ENCODE measurements at places on chromosomes 11 and 22.
A peak's percentile ranks its signal among the peaks of the same experiment; 100 is the strongest.

DNA sequence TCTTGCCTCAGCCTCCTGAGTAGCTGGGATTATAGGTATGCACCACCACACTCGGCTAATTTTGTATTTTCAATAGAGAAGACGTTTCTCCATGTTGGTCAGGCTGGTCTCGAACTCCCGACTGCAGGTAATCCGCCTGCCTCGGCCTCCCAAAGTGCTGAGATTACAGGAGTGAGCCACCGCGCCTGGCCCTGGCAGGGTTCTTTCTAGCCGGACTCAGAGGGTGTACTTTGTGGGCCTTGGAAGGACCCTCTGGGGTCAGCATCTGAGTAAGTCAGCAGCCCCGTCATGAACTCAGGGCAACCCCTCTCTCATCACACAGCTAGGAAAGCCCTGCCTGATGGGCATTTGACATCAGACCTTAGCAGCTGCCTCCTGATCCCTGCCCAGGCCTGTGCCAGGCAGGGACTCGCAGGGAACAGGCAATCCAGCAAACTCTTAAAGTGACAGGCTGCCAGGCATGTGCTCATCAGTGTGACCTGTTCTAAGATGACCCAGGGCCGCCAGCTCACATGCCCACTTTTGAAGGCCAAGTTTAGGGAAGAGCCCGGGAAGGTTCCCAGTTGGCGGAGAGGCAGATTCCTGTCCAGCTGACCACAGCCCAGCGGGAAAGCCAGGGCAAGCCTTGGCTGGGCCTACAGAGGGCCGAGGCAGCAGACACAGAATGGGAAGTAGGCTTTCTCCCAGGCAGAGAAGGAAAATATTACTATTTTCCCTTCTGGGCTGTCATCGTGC lies 92.9 kb downstream of the MORC2 start:
- DNase-seq, result no peak

DNA sequence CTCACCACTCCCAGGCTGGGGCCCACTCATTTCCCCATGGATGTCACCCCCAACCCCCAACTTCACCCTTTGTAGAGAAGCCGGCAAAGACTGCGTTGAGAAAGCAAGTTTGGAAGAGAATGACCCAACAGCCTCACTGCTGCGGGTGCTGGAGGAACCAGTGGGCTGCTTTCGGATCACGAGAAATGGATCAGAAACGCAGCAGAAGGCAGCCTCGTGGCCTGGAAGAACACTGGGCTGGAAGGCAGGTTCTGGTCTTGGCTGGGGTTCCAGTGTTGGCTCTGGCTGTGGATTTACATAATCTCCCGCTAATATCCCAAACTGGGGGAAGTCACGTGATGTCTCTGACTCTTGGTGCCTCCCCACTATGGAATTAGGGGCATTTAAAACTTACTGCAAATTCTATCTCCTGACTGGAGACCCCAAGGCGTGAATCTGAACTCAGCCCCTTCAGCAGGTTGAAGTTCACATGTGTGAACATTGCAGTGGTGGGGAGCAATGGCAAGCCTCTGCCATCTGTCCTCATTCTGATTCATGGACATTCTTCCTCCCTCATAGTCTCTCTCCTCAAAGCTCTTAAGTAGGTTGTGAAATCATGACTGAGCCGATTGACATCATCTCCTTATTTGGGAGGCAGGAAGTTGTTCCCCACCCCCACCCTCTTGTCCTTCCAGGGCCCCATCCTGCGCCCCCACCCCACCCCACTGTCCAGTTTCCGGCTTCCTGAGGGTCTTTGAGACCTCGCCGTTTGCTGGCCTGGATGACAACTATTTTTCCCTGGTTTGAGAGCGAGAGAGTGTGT lies 37.0 kb upstream of the TIMP3 start:
- peak; percentile 61 for DNase-seq

DNA sequence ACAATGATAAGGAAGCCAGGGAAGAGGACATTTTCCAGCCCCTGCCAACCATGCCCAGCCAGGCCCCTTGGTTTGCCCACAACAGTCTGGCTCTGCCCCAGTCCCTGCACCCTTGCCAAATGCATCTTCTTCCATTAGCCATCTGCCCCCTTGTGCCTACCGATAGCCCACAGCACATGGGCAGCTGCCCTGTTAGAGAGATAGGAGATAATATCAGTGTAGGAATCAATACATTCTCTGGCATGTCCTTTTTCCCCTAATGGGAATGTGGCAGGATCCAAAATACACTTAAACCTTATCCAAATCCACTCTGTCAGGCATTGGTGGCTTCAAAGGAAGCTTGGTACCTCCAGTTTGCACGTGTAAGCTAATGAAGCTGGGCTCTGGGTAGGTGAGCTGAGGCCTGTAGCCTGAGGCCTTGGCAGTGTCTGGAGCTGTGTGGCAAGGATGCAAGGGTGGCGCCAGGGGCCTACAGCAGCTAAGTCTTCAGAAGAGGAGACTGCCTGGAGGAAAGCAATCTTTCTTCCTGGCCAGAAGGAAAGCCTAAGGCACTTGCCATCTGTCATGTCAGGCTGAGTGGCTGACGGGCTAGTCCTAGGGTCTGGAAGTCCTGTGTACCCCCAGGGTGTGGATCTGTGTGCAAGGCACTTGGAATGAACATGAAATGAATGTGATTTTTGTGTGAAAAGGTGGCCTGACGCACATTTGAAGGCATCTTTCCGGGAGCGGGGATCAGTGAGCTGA lies 164.2 kb upstream of the TBCEL start:
- no peak for DNase-seq

- DNase-seq, result no peak
Observed at GRCh38 chr22:50184004-50184901, 1.5 kb upstream of the TRABD start.

DNA sequence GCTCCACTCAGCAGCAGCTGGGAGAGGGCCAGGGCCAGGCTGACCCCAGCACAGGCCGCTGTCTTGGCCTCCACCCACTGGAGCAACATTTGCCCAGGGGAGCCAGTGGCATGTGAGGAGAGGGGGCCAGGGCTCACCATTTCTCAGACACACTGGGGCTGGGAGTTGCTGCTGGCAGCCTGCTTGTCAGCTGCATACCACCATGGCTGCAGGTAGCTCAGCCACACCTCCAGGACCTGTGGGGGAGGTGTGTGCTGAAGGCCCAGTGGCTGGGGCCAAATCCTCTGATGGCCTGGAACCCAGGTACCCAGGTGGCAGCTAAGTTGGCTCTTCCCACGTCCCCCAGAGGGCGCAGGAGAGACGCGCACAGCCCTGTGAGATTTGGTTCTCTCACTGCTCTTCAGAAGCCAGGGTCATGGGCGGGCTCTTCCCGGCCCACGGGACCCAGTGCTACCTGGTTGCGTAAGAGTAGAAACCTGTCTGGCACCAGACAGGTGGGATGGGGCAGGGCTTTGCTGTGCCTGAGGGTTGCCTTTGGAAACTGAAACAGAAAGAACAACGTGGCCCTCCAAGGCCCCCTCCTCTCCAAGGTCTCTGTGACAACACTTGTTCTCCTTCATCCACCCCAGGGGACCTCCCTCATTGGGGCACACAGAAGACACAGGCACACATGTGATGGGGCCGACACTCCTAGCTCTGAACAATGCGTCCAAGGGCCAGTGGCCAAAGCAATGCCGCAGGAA lies 98.8 kb downstream of the MED15 start:
- DNase-seq, result no peak

GRCh38 chr11:131889146-131889577 lies 518.7 kb downstream of the NTM start:
- peak; percentile 81 for DNase-seq

GRCh38 chr11:56905936-56906335 lies 82.8 kb upstream of the OR5AK2 start:
- DNase-seq, result no peak

- DNase-seq, result peak; percentile 79
Observed at GRCh38 chr11:69295995-69296889, 2.3 kb downstream of the MYEOV start.

DNA sequence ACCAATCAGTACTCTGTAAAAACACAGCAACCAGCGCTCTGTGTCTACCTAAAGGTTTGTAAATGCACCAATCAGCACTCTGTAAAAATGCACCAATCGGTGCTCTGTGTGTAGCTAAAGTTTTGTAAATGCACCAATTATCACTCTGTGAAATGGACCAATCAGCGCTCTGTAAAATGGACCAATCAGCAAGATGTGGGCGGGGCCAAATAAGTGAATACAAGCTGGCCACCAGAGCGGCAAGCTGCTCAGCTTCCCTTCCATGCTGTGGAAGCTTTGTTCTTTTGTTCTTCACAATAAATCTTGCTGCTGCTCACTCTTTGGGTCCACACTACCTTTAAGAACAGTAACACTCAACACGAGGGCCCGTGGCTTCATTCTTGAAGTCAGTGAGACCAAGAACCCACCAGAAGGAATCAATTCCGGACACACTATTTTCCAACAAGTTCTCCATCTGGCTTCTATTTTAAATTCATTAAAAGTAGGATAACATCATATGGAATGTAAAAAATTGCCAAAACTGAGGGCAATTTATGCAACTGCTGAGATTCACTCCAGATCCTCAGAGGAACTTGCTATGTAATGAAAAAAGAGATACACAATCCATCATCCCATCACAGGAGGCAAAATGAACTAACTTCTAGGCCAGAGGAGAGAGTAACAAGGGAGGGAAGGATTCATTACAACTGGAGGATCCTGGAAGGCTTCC lies 3.1 kb upstream of the PANX1 start:
- DNase-seq, result no peak

DNA sequence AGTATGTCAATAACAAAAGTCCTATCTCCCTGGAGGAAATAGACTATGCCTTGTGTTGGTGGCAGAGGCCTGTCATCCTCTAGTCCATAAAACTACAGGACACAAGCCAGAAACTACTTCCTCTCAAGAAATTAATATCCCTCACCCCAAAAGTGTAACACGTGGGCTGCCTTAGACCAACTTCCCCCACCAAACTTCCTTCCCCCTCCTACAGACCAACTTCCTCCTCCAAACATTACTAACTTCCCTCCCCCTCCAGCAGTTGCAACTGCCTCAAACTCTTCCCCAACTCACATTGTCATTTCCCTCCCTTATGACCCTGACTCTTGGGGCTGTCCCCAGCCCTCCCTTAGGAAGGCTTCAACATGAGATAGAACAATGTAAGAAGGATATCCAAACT lies 6.3 kb downstream of the OR52K2 start:
- no peak for DNase-seq

DNA sequence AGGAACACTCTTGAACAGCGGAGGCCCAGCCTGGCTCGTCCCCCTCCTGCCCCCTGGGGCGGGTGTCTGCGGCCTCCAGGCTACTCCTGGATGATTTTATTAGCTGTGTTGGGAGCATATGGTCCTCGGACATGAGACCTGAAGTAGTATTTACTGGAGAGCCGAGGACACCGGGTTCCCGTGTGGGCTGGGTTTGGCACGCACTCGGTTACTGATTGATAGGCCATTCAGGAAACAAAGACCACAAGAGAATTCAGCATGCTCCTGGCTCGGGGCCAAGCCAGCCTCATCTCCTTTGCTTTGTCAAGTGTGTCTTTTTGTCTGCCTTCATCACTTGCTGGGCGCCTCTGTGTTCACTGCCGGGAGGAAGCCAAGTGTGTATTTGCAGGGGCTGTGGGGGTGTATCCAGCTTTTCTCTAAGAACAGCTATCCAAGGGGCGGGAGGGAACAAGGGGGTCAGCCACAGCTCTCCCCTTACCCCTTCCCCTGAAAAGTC lies 9.7 kb downstream of the FXYD2 start:
- DNase-seq, result no peak

DNA sequence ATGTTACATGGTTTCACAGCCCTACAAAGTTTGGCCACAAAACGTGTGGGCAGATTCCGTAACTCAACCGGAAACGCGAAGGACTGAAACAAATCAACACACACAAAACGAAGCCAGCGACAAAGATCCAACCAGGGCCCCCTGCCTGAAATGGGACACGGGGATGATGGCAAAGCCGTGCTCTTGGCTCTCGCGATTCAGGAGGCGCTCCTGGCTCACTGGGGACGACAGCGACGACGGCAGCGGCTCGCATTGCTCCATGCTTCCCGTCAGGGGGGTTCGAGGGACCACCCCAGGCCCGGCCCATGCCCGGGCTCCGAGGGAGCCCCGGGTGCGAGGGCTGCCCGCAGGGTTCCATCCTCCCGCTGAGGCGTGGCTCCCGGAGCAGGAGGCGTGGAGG lies 4786.8 kb upstream of the OR11H1 start:
- no peak for DNase-seq

DNA sequence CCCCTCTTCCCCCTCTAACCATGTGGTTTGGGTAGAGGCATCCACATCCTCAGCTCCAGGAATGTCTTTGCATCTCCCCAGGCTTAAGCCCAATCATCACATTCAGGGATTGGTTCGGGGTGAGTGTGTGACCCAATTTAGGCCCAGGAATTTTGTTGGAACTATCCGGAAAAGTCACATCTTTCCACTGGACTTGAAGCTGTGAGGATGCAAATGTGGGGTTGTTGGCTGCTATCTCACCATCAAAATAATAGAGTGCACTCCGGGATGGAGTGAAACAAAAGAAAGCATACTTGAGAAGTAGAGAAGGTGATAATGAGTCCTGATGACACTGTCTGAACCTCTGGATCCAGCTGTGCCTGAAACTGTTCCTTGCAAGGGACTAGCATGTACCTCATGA lies 33.8 kb upstream of the OLFML1 start:
- no peak for DNase-seq

DNA sequence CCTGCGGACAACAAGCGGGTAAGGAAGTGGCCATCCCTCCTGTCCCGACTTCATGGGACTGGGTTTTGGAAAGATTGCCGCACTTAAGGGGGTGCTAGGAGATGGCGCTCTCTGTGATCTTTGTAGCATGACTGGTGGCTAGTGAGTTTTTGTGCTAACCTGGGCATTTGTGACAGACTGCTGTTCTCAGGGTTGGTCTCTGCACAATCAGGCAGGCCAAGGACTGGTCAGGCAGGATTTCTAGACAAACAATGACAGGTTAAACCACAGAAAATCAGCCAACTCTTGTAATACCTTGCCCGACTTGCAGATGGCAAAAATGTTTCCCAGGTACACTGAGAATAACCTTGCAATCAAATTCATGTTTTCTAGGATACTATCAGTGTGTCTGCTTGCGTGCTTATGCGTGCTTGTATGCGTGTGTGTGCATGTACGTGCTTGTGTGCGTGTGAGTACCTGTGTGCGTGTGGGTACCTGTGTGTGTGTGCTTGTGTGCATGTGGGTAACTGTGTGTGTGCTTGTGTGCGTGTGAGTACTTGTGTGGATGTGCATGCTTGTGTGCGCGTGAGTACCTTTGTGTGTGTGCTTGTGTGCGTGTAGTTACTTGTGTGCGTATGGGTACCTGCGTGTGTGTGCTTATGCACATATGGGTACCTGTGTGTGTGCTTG lies 25.6 kb upstream of the SORL1-AS1 start:
- DNase-seq, result no peak

DNA sequence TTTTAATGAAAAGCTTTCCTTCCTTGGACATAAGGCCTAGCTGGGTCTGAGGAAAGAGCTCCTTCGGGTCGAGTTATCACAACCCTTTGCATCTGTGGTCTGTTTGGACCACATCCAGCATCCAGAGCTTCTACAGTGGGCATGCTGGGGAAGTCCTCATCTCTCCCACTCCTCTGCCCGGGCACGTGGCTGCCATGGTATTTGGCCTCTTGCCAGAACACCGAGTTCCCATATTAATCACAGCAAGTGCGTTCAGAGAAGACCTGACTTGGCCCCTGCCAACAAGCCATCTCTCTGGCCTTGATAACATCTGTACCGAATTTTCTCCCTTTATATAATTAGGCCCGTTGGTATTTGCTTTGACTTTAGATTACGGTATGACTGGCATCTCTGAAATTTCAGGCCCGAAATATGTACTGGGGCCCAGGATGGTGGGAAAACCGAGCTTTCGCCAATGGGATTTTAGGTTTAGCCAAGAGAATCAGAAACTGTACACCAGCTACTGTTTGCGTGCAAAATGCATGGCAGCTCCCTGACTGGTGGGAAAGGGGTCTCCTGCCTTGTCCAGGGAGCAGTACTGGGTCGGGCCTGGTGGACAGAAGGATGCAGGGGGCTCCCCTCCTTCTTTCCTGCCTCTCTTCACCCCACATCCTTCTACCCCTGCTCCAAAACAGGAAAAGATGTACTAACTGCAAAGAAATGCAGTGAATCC lies 90.0 kb downstream of the MICAL2 start:
- DNase-seq, result no peak

Data from AG09309 (cell line).